ENCODE measurements at places on chromosomes 1 and 21.

DNA sequence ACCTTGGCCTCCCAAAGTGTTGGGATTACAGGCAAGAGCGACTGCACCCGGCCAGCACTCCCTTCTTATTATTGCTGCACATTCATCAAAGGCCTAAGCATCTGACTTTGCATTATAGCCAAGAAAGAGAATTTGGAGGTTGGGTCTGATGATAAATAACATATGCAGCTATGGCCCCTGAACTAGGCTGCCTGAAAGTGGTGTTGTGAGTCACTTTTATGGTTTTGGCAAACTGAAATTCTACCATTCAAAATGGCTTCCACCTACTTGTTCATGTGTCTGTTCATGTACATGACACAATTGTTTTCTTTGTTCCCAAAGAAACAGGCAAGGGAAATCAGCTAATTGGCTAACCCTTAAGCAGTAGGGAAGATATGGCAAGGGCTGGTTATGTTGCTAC, 25.0 kb upstream of the UAP1 start:
- peak; percentile 56 for DNase-seq

GRCh38 chr21:44370027-44370735, 16.8 kb downstream of the TRPM2 start:
- DNase-seq: no peak

GRCh38 chr1:185159966-185160365, 3.0 kb downstream of the SWT1 start:
- DNase-seq: no peak

DNA sequence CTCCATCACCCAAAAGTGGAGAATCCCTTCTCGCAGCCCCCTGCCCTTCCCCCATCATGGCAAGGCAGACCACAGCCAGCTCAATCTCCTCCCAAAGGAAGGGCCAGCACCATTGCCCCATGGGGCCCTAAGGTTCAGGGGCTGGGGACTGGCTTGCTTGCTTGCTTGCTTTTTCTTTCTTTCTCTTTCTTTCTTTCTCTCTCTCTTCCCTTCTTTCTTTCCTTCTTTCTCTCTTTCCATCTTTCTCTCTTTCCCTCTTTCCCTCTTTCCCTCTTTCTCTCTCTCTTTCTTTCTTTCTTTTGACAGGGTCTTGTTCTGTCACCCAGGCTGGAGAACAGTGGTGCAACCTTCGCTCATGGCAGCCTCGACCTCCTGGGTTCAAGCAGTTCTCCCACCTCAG, 38.1 kb upstream of the CAMK1G start:
- DNase-seq: no peak

- DNase-seq: peak; percentile 83
These were observed 53.9 kb upstream of the PTGFRN start for GRCh38 chr1:116855773-116856201.

DNA sequence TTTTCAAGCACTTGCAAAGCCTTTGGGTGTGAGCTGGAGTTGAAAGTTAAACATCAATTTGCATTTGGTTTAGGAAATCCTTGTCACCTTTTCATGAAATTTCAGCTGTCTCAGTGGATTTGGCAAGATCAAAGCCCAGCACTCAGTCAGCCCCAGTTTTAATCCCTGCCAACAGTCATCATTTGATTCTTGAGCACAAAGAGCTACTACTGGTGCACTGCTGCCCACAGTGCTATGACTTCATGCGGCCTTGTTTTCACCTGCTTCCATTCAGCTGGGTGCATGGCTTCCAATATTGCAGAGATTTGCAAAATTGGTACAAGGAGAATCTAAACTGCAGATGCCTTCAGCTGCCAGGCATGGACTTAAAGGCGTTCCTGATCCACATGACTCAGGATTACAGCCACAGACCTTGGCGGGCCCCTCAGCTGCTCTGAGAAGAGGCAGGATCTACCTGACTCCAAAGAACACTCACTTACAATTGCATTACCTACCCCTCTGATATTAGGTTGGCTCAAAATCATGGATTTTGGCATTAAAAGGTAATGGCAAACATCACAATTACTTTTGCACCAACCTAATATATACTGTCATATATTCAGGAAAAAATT, 259.1 kb downstream of the DSCAM start:
- DNase-seq: no peak

DNA sequence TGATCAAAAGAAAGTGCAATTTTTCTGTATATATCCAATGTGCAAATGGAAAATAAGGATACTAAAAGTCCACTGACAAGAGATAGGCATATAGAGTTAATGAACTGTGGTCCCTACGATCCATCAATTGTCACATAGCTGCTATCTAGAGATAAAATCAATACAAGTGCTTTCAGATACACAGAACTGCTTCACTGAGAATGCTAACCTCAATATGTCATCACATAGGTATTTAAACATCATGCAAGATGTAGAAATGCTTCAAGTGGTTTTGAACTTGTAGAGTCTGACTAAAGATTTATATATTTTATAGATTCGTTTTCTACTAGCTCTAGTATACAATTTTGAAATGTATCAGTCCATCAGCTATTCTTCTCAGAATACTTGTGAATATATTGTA, 1604.7 kb downstream of the PLA2G4A start:
- peak; percentile 56 for DNase-seq
